ENCODE measurements at places on chromosomes 11 and 22.

DNA sequence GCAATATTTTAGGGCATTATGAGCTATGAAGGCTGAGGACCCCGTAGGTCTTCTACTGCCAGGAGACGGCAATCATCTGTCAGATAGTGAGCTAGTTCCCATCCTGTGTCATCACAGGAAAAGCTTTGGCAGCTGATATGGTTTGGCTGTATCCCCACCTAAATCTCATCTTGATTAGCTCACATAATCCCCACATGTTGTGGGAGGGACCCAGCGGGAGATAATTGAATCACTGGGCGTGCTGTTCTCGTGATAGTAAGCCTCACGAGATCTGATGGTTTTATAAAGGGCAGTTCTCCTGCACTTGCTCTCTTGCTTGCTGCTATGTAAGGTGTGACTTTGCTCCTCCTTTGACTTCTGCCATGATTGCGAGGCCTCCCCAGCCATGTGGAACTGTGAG, 18.1 kb downstream of the CSRP3 start:
- no peak for DNase-seq

- no peak for DNase-seq
These were observed 365.2 kb upstream of the DDI1 start for GRCh38 chr11:103671143-103671651.

DNA sequence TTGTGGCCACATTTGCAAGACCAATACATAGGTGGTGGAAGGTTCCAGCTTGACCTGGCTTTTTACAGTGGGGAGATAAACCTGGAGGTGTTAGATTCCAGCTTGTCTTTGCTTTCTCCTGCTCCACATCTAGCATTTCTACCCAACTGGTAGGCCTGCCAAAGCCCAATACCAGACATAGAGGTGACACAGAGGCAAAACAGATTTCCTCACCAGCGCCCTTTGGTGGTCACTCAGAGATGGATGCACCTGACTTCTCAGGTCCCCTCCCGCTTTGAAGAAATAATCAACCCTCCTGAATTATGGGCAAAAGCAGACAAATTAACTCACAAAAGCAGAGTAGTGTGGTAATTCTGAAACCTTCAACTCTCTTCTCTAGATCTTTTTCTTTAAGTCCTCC, 1356.2 kb downstream of the FAM181B start:
- no peak for DNase-seq

DNA sequence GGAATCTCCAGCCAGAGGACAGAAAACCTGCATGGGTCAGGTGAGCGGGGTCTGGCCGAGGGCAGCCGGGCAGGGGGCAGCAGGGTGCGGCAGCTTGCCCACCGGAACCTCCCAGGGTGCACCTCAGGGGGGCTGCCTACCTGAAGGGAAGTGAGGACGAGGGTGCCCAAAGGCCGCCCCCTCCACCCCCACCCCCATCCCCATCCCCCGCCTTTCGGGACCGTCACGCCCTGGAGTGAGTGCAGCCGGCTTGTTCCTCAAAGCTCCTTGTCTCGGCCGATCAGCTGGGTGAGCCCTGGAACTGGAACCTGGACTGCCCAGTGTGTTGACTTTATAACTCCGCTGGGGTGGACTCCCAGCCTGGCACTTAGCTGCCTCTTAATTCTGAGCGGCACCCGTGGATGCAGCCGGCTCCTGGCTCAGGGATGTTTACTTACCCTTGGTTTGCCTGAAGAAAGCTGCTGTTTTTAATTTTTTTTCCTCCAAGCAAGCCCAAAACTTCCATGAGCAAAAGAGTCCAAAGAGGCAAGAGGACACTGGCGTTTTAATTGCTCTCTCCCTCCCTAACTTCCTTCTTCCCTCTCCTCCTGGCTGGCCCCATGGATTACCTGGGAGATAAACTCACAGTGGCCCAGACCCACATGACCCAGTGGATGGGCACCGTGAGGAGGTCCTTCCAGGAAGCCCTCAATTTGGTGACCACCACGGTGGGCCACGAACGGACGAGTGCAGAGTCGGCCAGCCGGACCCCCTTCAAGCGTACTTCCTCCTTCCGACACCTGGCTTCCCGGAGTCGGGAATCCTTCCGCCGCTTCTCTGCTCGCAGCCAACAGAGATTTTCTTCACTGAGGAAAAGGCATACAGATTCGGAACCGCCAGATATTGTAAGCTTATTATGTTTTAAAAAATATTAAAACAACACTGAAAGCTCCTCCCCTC, 87.8 kb upstream of the CRYBB3 start:
- no peak for DNase-seq

DNA sequence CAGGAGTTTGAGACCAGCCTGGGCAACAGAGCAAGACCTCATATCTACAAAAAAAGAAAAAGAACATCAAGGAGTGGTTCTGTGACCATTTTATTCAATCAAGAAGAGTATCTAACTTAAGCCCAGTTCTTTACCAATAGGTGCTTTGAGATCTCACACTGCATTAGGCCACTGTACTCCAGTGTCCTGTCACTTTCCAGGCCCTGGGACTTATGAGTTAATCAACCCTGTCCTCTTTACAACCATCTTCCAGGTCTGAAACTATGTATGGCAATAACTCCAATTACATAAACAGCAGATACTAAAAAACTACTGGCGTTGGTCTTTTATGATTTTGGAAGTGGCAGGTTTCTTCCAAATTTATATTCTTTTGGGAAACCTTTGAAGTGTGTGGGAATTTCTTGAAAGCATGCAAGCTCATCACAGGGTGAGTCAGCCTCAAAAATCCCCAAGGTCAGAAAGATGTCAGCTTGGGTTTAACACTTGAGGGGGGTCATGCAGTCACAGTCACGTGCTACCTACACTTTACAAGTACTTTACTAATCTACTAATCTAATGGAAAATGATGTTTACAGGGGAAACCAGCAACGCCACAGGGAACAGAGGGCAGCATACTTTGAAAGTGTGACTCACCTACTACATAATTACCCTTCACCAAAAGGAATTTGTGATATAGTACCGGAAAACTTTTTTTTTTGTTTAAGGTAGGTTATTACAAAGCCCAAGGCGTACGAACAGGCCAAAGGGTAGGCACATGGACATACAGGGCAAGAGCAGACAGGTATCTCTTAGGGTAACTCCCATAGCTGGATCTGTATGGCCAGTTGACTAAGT, 15.6 kb downstream of the PISD start:
- DNase-seq = no peak

DNA sequence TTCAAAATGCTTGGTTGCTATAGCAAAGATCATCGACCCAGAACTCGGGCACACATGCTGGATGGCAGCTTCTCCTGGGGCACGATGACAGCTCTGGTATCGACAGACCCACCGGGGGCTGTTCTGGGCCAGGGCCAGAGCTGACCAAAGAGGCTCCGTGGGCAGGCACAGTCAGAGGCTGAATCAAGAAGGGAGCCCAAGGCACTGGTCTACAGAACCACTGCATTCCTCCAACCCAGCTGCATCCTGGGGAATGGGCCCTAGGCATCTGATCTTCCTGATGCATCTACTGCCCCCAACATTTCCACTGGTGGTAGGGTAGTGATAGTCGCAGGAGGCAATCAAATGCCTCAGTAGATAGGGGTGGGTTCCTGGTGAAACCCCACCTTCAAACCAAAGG, 470.3 kb downstream of the TBC1D22A start:
- no peak for DNase-seq

DNA sequence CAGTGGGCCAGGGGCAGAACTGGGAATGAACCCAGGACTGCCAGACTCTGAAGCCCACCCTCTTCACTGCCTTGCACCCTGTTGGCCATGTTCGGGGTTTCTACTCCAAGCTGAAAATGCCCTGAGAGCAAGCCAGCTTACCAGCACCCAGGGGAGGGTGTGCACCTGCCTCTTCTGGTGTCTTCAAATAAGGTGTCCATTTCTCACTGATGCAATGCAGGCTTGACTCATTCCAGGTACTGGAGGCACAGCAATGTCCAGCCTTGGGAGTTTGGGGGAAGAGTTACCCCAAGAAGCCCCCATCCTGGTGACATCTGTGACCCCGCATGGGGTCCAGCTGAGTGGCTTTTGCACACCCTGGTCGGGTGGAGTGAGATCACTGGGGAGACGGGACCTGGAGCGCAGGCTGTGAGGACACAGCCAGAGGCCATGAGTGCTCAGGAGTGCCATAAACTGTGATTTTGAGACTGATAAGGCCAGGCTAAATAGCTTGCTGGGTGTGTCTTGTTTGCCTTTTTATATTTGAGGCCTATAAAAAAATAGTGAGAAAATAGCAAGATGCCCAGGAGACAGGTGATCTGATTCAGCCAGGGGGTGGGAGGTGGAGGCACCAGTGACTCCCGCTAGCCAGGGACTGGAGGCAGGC, 4.6 kb upstream of the CERK start:
- no peak for DNase-seq

DNA sequence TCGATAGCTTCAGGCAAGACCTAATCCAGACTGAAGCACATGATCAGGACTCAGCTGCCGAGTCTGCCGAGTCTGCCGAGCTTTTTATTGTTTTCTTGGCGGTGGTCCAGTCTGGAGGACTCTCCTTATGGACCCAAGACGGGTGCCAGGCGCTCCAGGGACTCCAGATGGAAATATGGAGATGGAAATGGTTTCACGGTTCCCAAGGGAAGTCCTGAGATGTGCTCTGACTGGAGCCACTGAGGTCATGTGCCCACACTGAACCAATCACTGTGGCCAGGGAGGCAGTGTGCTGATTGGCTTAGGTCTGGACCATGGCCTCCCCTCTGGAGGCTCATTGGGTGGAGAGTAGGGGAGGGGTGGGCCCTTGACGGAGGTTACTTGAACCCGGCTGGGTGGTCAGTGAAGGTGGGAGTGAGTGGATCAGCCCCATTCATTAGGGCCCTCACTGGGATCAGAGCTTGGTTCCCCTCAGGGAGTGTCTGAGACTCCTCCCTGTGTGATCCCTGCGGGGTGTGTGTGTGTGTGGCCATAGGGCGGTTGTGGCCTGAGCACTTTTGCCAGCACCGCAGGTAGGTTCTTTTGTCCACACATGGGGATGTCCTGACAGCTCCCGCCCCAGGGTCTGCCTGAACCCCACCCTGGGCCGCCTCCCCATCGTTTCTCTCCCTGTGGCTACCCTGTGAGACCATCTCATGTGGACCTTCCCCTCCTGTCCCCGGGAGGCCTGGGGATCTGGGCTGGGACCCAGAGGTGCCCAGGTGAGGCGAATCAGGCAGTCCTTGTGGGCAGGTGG, 14.0 kb downstream of the RPS6KA4 start:
- no peak for DNase-seq

- no peak for DNase-seq
These were observed 60.6 kb downstream of the FAM83F start for GRCh38 chr22:40055143-40055883.

DNA sequence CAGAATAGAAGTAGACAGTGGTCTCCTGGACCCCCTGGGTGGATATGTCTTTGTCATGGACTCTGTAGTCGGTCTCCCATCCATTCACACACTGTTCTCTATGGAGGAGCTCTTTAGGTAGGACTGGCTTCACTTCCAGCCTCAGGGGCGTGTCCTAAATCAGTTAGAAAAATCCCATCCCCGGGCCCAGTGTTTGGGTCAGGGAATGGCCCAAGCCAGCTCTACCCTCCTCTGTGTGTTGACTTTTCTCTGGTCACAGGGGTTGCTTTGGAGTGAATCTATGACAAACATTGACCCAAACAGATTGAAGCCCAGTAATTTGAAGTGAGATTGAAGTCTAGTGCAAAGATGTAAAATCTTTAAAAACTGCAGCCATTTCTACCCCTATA, 34.0 kb downstream of the WEE1 start:
- no peak for DNase-seq

GRCh38 chr22:45240810-45241631, at the start of gene KIAA0930:
Gene KIAA0930, minus strand, starts transcription at chr22:45240894. Its CDS starts 191 bp downstream, at chr22:45240703.
- peak; percentile 77 for DNase-seq

GRCh38 chr11:44319552-44320288, 9.8 kb upstream of the ALX4 start:
- no peak for DNase-seq

- no peak for DNase-seq
These were observed 11.7 kb downstream of the APIP start for GRCh38 chr11:34904421-34904955.

DNA sequence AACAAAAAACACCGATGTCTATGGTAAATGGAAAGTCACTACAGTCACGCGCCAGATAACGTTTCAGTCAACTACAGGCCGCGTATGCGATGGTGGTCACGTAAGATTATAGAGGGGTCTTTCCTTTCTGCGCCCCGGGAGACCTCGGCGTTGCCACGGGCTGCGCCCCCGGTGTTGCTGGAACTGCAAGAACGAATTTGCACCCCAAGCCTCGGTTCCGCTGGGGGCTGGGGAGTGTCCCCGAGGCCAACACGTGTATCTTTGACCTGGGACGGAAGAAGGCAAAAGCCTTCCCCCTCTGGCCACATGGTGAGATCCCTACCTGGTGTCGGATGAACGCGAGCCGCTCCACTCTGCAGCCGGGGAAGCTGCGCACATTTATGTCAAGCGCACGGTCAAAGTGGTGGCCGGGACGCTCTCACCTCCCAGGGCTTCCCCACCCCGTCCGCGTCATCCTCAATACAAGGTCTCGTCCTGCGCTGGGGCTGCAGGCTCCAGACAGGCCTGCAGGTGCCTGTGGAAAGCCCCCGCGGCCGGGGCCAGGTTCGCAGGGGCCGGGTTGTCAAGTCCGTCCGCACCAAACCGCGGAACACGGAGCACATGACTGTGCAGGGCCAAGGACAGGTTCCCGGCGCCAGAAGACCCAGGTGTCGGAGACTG, 29.3 kb upstream of the APLP2 start:
- DNase-seq = no peak

GRCh38 chr22:19035474-19036228, 86.6 kb downstream of the DGCR2 start:
- DNase-seq = no peak

DNA sequence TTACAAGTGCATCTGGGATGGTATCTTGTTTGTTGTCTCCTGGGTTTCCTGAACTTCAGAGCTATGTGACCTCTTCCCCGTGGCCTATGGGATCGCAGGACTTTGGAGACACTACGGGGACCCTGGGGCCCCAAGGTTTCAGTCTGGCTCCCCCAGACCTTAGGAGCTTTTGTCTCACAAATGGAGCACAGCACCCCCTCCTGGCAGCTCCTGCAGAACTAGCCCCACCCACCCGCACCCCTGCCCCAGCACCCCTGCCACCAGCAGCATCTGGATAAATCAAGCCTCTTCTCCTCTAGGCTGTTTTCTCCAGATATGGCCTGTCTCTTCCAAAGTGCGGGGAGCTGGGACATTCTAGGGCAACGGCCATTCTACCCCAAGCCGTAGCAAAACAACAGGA, 10.4 kb downstream of the RCOR2 start:
- DNase-seq = no peak
